Effector CD4-positive, alpha-beta T cell (primary cell): ENCODE measurements at places on chromosomes 7 and 10.

- DNase-seq = no peak
These were observed 103.1 kb downstream of the PRKCQ start for GRCh38 chr10:6476989-6477388.

GRCh38 chr7:75699993-75700392 is 38.7 kb downstream of the HIP1 start:
- DNase-seq = no peak

GRCh38 chr10:13417459-13418126 is 69.5 kb upstream of the SEPHS1 start:
- DNase-seq = no peak

- no peak for DNase-seq
These were observed 31.8 kb downstream of the AOAH start for GRCh38 chr7:36692456-36692855.

GRCh38 chr10:26528715-26529393 is 90.7 kb downstream of the APBB1IP start:
- DNase-seq = no peak

DNA sequence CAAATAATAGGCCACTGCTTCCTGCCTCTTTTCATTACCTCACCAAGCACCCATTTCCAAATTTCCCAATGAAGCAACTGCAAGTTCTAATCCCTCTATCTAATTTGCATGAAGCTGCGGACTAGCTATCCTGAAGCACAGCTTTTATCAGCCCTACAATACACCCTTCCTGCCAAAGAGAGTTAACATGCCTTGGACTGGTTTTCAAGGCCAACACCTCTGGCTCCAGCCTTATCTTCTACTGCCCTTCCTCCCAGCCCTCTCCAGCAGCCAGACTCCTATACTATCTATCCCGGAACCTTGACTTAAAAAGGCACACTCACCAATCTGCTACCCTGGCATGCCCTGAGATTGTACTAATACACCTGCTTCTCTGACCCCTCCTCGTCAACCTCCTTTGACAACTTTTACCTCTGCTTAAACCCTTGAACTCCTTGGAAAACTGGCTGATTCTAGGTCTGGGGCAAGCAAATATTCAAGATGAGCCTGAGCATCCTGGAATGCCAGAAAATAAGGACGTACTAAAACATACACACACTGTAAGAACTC is 73.4 kb downstream of the SGMS1 start:
- no peak for DNase-seq

GRCh38 chr7:80641548-80641947 is 3.1 kb downstream of the CD36 start:
- DNase-seq = no peak

DNA sequence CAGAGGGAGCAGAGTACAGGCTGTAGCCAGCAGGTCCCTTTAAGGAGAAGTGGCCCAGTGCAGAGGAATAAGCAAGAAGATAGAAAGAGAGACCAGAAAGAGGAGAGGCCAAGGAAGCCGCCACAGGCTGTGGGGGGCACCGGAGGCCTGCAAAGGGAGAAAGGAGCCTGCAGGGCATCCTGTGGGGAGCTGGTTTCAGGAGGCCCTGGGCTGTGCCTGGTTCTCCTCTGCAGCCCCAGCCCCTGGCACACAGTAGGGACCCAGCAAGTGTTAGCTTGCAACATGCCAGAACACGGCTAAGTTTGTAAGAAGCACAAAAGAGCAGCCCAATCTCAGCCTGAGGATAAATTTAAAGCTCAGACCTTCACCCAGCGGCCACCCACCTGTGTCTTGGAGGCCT is 12.3 kb upstream of the C10orf71 start:
- DNase-seq = no peak

DNA sequence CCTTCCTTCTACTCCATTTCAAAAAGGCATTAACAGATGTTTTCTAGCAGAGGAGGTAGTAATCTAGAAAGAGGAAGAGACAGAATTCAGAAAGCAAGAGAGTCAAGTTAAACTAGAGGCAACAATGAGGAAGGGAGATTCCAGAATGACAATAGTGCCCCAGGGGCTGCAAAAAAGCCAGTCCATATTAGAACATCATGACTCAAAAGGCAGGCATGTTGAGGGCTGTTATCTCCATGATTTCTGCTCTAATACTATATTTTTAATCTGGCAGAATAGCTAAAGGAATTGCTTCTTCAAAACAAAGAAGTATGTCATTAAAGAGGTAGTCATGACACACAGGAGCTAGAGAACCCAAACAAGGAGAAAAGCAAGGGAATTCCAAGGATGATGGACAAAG is 599.6 kb downstream of the INHBA start:
- DNase-seq = no peak

- no peak for DNase-seq
These were observed 16.5 kb upstream of the ARL4A start for GRCh38 chr7:12670743-12671520.

DNA sequence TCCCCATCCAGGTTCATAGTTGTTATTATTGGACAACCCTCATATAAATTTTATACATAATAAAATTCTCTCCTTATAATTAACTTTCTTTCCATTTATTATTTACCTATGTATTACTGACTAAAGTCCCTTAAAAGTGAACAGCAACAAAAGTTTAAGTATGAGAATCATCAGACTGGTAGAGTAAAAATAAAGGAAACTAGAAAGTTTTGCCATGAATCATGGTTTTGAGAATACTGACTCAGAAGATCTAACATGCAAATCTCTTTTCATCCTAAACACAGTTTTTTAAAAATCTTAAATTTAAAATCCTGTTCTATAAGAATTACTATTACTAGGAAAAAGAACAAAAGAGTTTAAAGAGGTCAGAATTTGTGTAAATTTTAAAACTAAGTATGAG is 32.1 kb downstream of the HERC4 start:
- no peak for DNase-seq

- no peak for DNase-seq
These were observed 58.0 kb downstream of the STK31 start for GRCh38 chr7:23768022-23768421.

- no peak for DNase-seq
These were observed 219.5 kb downstream of the FRMD4A start for GRCh38 chr10:14111208-14111607.

DNA sequence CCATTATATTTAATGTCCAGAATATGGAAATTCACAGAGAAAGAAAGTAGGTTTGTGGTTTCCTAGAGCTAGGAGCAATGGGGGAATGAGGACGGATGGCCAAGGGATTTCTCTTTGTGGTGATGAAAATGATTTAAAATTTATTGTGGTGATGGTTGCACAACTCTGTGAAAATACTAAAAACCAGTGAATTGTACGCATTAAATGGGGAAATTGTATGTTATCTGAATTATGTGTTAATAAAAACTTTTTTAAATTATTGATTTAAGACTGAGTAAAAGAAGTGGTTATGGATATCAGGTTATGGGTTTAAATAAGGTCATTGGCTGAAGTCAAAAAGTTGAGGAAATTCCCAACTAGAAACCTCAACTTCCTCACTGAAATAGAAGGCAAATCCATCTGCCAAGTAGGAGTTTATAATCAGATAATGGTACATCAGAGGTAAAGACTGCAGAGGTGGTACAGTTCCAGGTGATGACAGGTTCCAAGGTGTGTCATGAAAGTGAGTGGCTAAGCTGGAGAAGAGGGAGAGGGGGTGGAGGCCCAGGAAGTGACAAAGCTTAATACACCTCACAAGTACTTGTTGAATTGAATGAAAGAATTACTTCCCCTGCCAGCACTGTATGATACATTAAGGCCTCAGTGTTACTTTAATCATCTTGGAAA is 68.9 kb upstream of the CCDC71L start:
- no peak for DNase-seq

DNA sequence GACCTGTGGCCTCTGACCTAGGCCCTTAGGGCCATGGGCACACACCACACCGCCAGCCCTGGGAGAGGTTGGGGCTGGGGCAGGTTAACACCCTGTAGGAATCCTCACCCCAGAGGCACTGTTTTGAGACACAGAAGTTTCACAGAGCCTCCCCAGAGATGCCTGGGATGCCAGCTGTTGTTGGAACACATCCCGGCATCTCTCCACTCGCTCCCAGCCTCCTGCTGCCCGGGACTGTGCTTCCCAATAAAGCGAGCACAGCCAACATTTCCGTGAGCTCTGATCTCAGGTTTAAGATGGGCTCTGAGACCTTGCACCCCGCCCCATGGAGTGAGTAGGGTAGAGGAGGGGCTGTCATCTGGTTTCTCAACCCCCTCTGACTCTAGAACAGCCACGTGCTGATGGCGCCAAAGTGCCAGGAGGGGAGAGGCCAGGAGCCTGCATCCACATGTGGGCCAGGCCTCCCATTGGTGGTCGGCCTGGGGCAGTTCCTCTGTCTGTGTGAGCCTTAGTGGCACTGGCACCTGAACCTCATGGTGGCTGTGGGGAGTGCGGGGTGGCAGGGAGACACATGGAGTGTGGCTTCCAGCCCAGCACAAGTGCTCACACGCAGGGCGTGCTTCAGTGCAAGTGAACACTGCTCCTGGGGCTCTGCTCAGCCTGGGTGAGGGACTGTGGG is 54.7 kb downstream of the RASGEF1A start:
- no peak for DNase-seq

- DNase-seq = no peak
These were observed 5.0 kb downstream of the PDZD8 start for GRCh38 chr10:117370205-117370604.
